ENCODE measurements at places on chromosomes 2 and 18.

- no peaks in the 10 kb centered on the region for H3K36me3 ChIP-seq
- H3K27ac ChIP-seq, result no peak overlapping the region
- no peak overlapping the region for H3K4me3 ChIP-seq
- no peak for DNase-seq
- H3K4me1 ChIP-seq, result no peaks in the 10 kb centered on the region
- H3K27me3 ChIP-seq, result no peaks in the 10 kb centered on the region
These were observed 5.8 kb downstream of the PSD4 start for GRCh38 chr2:113179446-113180045.

- H3K4me3 ChIP-seq, result no peak overlapping the region
- H3K4me1 ChIP-seq, result no peaks in the 10 kb centered on the region
- H3K27ac ChIP-seq, result no peak overlapping the region
- no peak for DNase-seq
- no peaks in the 10 kb centered on the region for H3K27me3 ChIP-seq
These were observed 162.1 kb downstream of the ZEB2 start for GRCh38 chr2:144357623-144358373.

DNA sequence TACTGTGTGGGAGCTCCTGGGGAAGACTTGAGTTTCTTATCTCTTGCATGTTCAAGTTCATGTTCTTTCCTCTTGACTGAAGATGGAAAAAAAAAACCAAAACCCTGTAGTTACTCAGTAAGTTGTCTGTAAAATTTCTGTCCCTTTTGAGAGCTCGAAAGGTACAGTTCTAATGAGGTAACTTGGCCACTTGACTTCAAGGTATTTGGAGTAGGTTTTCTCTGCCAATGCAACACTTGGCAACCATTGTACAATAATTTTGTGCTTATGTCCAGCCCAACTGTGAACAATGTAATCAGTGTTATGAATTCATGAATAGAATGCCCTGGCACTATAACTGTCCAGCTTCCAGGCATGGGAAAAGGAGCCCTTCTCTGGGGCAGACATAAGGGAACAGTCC is 111.0 kb downstream of the LIPG start:
- H3K4me1 ChIP-seq, result no peaks in the 10 kb centered on the region
- no peaks in the 10 kb centered on the region for H3K27me3 ChIP-seq

GRCh38 chr2:116094196-116094595 is 1651.8 kb downstream of the DPP10 start:
- H3K27ac ChIP-seq, result no peak overlapping the region
- no peaks in the 10 kb centered on the region for H3K36me3 ChIP-seq
- DNase-seq, result no peak
- H3K27me3 ChIP-seq, result no peaks in the 10 kb centered on the region

DNA sequence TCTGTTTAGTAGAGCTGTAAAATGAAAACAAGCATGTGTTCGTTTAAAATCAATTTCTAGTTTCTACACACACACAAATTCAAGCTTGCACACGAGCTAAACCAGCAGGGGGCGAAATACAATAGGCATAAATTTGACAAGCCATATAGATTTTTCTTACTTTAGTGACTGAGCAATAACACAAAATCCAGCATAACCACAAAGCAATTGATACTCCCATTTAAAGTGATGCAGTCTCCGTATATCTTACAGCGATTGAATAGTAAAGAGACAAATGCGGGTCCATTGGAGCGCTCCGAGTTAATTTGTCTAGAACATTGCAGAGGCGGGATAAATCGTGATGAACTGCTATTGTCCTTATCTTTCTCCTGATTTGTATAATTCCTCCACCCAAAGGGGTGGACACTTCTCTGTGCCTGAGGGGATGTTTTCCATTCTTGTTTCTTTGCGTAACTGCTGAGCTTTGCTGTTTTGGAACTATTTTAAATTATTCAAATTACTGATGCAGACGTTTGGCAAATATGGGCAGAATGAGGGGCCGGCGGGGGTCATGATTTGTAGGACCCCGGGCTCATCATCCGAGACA is 1.2 kb upstream of the AFTPH start:
- H3K27ac ChIP-seq, result peak overlapping the region; percentile 95
- no peaks in the 10 kb centered on the region for H3K36me3 ChIP-seq
- no peaks in the 10 kb centered on the region for H3K27me3 ChIP-seq
- peak; percentile 69 for DNase-seq
- no peaks in the 10 kb centered on the region for H3K4me1 ChIP-seq
- H3K4me3 ChIP-seq, result peak overlapping the region; percentile 76

DNA sequence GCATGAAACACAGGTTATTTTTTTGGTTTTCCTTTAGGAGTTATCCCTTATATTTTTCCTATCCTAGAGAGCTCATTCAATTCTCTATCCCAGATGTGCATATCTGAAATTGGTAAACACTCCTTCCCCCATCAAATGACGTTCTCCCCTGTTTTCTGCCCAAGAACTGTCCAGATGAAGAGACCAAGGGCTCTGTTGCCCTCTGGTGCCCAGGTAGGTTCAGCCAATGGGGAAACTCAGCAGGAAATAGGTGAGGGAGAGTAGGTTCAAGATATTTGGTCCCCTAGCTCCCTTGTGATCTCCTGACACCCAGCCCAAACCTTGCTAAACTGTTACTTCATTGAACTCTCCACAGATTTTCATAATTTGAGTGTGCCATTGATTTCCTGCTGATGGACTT is 14.1 kb upstream of the INO80C start:
- no peak for DNase-seq
- H3K4me1 ChIP-seq, result no peaks in the 10 kb centered on the region
- no peak overlapping the region for H3K4me3 ChIP-seq
- H3K27ac ChIP-seq, result no peak overlapping the region

DNA sequence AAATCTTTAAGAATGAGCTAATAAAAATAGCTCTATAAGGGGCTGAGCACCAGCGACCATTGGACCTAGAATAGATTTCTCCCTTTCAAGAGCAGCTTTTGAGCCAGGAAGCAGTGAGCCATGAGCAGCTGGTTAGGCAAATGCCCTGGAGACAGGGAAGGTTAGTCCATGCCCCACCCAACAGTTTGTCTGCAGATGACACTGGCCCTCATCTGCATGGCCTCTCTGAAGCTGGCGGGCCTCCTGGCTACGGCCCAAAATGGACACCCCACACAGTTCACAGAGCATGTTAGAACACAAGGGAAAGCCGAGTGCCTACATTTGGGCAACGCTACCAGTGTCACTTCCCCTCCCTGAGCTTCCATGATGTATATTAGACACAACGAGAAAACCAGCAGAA is 201.1 kb downstream of the MGAT5 start:
- no peak for DNase-seq
- no peak overlapping the region for H3K27ac ChIP-seq
- no peaks in the 10 kb centered on the region for H3K27me3 ChIP-seq
- H3K36me3 ChIP-seq, result no peaks in the 10 kb centered on the region

DNA sequence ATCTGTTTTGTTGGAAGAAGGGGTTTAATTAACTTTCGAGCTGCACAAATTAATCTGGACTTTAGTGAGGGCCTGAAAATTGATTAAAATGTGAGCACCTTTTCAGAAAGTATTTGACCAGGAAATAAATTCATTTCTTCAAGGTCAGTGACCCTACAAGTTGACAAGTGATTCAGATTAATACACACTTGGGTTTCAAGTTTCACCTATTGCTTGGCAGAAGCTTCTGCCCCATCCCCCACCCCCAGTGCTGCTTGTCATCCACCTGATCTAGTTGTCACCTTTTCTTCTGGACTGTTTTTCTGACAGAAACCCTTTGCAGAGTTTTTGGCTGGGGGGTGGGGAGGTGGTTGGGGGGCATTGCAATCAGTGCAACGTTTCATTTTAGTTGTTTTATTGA is 46.2 kb downstream of the RPRM start:
- no peaks in the 10 kb centered on the region for H3K36me3 ChIP-seq
- no peak overlapping the region for H3K27ac ChIP-seq
- H3K4me3 ChIP-seq, result no peak overlapping the region
- no peaks in the 10 kb centered on the region for H3K4me1 ChIP-seq

GRCh38 chr2:165164201-165164600 is 39.6 kb downstream of the SCN3A start:
- DNase-seq, result no peak
- H3K27me3 ChIP-seq, result no peaks in the 10 kb centered on the region
- H3K36me3 ChIP-seq, result no peaks in the 10 kb centered on the region
- H3K4me1 ChIP-seq, result no peaks in the 10 kb centered on the region

DNA sequence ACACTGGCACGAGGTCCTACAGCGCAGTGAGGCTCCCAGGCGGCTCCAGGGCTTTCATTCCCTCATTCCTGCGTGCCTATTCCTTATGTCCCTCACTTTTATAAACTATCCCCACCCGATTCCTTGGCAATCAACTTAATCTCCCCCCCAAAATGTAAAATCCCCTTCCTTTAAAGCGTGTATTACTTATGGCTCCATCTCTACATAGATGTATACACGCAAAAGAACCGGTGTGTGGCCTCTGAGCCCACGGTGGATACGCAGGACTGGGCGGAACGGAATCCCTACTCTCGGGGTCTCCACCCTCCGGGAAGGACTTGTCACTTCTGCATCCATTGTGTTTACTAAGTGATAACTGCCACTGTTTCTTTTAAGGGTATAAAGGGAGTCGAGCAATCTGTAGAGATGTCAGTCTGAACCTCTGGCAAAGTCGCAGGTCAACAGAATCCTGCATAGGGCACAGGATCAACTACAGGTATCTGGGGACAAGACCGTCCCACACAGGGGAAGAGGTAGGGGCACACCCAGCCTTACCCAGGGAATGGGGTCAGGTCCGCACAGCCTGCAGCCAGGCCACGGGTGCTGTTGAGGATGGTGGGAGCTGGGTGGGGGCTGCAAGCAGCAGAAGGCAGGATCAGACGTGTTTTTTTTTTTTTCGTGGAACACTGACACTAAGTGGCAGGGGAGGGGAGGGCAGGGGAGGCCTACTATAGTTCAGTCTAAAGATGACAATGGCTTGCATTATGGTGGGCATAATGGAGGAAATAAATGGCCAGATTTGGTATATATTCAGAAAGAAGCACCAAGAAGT is 42.1 kb downstream of the HDLBP start:
- no peak for DNase-seq
- peaks cover 9% of the 10 kb centered on the region for H3K4me1 ChIP-seq
- no peaks in the 10 kb centered on the region for H3K27me3 ChIP-seq
- H3K27ac ChIP-seq, result peak overlapping the region; percentile 93

DNA sequence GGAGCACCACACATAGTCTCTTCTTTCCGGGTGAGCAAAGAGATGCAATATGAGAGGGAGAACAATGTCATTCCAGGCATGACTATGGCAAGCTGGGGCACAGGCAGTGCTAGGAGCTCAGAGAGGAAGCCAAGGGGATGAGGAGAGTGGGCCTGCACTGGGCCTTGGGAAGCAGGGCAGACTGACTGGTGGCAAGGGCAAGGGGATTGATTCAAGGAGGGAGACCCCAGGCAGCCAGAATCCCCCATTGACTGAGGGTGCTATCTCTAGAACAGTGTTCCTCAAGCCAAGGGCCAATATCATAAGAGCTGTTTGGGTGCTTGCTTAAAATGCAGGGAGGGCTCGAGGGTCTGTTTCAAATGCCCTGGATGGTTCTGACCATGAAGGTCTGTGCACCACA is 36.1 kb downstream of the MARCO start:
- H3K36me3 ChIP-seq, result no peaks in the 10 kb centered on the region
- DNase-seq, result no peak
- no peak overlapping the region for H3K27ac ChIP-seq
- no peaks in the 10 kb centered on the region for H3K27me3 ChIP-seq
- no peak overlapping the region for H3K4me3 ChIP-seq

GRCh38 chr18:54117853-54118773 is 106.4 kb downstream of the MBD2 start:
- DNase-seq, result no peak
- H3K36me3 ChIP-seq, result no peaks in the 10 kb centered on the region
- H3K27ac ChIP-seq, result no peak overlapping the region
- H3K4me1 ChIP-seq, result no peaks in the 10 kb centered on the region

DNA sequence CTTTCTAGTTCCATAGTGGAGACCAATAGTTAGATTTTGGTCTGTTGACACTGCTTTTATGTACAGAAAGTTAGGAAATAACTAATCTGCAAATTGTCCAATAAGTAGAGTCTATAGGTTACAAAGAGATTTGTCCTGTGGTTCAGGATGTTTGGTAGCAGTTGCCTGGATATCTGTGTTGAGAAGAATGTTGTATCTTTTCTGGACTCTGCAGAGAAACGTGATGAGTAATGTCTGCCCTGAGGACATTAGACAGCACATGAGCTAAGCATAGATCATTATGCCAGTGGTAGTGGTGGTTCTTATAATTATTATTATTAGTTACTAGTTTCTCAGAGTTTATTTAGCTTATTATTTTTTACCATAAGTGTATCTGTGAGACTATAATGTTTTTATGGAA is 65.8 kb downstream of the ANKRD62 start:
- H3K27me3 ChIP-seq, result no peaks in the 10 kb centered on the region
- H3K36me3 ChIP-seq, result no peaks in the 10 kb centered on the region
- no peak overlapping the region for H3K4me3 ChIP-seq

GRCh38 chr2:205752296-205752820 is 70.1 kb downstream of the NRP2 start:
- H3K4me1 ChIP-seq, result peaks cover under 1% of the 10 kb centered on the region
- H3K36me3 ChIP-seq, result no peaks in the 10 kb centered on the region
- H3K27me3 ChIP-seq, result no peaks in the 10 kb centered on the region
- H3K27ac ChIP-seq, result no peak overlapping the region
- no peak for DNase-seq
- no peak overlapping the region for H3K4me3 ChIP-seq

DNA sequence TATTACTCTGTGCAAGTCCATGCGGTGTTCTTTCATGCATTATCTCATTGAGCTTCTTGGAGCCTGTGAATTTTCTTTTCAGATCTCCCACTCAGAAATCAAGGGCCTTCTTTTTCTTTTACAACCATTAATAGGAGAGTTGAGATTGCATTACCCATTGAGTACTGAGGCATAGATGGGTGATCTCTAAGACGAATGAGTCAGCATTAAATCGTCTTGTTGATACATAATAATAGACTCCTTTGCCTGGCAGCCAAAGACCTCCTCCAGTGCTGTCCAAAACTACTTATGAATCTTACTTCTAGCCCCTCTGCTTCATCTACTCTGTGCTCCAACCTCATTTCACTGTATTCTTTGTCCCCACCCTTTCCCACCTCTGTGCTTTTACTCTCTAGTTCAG is 180.5 kb downstream of the AGPS start:
- no peak for DNase-seq
- H3K4me3 ChIP-seq, result no peak overlapping the region
- no peak overlapping the region for H3K27ac ChIP-seq
- H3K4me1 ChIP-seq, result no peaks in the 10 kb centered on the region

GRCh38 chr2:201515573-201516246 is 64.2 kb downstream of the STRADB start:
- H3K4me3 ChIP-seq, result no peak overlapping the region
- no peaks in the 10 kb centered on the region for H3K4me1 ChIP-seq
- no peaks in the 10 kb centered on the region for H3K36me3 ChIP-seq
- no peak overlapping the region for H3K27ac ChIP-seq
- no peaks in the 10 kb centered on the region for H3K27me3 ChIP-seq
